ENCODE measurements at places on chromosomes 11 and 22.
A peak's percentile ranks its signal among the peaks of the same experiment; 100 is the strongest.

GRCh38 chr22:22703715-22704114 is 59.3 kb downstream of the GGTLC2 start:
- H3K36me3 ChIP-seq: no peaks in the 10 kb centered on the region
- H3K27me3 ChIP-seq: peaks cover 5% of the 10 kb centered on the region
- no peak for DNase-seq
- no peak overlapping the region for H3K27ac ChIP-seq

- H3K36me3 ChIP-seq: peaks cover 2% of the 10 kb centered on the region
- H3K4me1 ChIP-seq: peaks cover 10% of the 10 kb centered on the region
- H3K27ac ChIP-seq: no peak overlapping the region
- no peak for DNase-seq
- H3K4me3 ChIP-seq: no peak overlapping the region
These were observed 4.1 kb upstream of the HYLS1 start for GRCh38 chr11:125883375-125883774.

- no peaks in the 10 kb centered on the region for H3K36me3 ChIP-seq
- DNase-seq: no peak
- peaks cover 12% of the 10 kb centered on the region for H3K27me3 ChIP-seq
These were observed 19.1 kb upstream of the RCN1 start for GRCh38 chr11:32071811-32072210.

- no peak overlapping the region for H3K27ac ChIP-seq
- peaks cover 10% of the 10 kb centered on the region for H3K4me1 ChIP-seq
- H3K36me3 ChIP-seq: peaks cover 2% of the 10 kb centered on the region
- H3K4me3 ChIP-seq: no peak overlapping the region
These were observed 4.3 kb downstream of the ZFTA start for GRCh38 chr11:63764340-63764678.

DNA sequence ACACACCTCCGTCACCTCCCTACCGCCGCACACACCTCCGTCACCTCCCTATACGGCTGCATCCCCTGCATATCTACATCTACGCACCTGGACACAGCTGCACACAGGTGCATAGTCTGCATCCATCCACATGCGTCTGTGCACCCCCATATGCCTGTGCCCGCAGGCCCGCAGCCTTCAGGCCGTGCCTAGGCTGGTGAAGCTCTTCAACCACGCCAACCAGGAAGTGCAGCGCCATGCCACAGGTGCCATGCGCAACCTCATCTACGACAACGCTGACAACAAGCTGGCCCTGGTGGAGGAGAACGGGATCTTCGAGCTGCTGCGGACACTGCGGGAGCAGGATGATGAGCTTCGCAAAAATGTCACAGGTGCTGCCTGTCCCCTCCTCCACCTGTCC is 4.8 kb downstream of the PKP3 start:
- no peaks in the 10 kb centered on the region for H3K4me1 ChIP-seq
- H3K4me3 ChIP-seq: peak overlapping the region; percentile 26
- no peak for DNase-seq

DNA sequence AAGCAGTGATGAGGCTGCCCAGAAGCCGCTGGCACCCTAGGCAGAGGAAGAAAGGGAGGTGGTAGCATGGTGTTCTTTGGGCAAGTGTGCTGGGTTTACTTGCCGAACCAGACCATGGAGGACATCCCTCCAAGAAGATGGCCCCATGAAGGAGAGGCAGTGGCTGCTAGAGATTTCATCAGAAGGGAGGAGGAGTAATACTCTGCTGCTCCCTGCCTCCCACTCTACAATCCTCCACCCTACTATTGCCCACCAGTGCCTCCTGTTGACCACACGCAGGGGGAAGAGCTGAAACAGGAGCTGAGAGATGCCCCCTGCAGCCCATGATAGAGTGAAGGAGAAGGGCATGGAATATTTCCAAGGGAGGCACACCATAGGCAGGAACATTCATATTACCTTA is 51.0 kb upstream of the PRSS23 start:
- H3K4me3 ChIP-seq: no peak overlapping the region
- H3K36me3 ChIP-seq: no peaks in the 10 kb centered on the region
- DNase-seq: no peak
- H3K27ac ChIP-seq: no peak overlapping the region
- H3K4me1 ChIP-seq: no peaks in the 10 kb centered on the region

GRCh38 chr11:76599041-76600013 is 71.2 kb downstream of the LRRC32 start:
- no peak for DNase-seq
- H3K4me3 ChIP-seq: no peak overlapping the region
- peaks cover 25% of the 10 kb centered on the region for H3K4me1 ChIP-seq
- H3K36me3 ChIP-seq: no peaks in the 10 kb centered on the region

GRCh38 chr11:68367252-68367651 is 54.9 kb downstream of the LRP5 start:
- no peak for DNase-seq
- no peak overlapping the region for H3K27ac ChIP-seq
- peaks cover 13% of the 10 kb centered on the region for H3K4me1 ChIP-seq
- no peaks in the 10 kb centered on the region for H3K27me3 ChIP-seq
- H3K36me3 ChIP-seq: peaks cover 8% of the 10 kb centered on the region

DNA sequence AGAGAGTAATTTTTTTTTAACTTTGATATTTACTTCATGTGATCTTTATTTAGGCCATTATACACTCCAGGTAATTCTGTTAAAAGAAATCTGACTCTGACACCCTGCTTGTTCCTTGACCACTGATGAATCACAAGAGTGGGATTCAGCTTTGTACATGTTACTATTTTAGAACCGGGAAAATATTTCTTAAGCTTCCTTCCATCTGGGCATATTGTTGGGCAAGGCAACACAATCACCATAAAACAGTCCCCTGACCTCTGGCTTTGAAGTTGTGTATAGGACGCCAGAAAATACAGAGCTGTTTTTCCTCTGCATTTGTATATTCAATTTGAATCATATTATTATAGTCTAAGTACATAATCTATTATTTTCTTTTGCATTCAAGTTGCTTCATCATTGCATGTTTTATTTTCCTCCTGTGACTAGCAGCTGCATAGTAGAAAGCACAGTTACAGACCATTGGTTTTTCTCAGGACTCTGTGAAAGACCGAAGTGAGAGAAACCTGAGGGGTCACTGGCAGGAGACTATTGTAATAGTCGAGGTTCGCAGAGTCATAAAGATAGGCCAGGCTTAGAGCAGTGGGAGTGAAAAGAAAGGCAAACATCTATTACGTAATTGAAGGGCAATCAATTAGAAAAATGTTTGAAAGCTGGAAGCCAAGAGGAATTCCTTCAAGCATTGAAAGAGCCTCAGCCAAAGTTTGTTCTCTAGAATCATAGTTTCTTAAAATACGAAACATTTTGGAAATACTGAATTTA is 51.8 kb upstream of the SLC36A4 start:
- no peak overlapping the region for H3K27ac ChIP-seq
- peaks cover 11% of the 10 kb centered on the region for H3K27me3 ChIP-seq
- no peaks in the 10 kb centered on the region for H3K4me1 ChIP-seq

DNA sequence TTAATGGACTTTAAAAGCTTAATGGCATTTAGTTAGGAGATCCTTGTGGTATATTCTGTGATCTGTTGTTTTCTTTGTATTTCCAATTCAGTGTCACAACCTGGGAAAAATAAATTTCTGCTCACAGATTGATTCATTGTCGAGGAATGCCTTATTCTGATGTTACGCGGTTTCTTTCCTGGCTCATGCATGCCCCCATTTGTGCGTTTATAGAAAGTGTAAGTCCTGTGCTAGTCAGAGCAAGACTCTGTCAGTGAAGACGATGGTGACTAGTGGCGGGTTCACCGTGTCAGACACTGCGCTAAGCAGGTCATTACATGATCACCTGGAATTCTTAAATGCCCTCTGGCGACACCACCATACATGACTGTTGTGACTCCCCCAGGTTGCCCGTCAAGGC is 169.4 kb downstream of the TBC1D22A start:
- DNase-seq: no peak
- H3K36me3 ChIP-seq: peaks cover 11% of the 10 kb centered on the region
- no peaks in the 10 kb centered on the region for H3K27me3 ChIP-seq
- H3K4me3 ChIP-seq: no peak overlapping the region

DNA sequence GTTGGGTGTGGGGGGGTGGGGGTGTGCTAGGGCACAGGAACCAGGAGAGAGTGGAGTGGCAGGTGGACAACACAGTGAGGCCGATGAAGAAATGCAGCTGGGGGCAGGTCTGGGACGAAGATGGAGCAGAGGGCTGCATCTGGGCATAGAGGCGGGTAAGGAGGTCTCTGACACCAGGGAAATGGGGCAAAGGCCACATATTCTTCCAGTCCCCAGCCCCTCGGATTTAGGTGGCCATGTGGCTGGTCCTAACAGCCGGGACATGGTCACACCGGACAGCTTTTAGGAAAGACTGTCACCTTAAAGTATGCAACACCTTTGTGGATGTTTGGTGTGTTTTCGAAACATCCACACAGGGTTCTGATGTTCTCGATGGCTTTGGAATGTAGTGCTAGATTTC is 5.0 kb upstream of the PARVG start:
- peaks cover 7% of the 10 kb centered on the region for H3K4me1 ChIP-seq
- no peak overlapping the region for H3K4me3 ChIP-seq
- peaks cover 9% of the 10 kb centered on the region for H3K27me3 ChIP-seq
- no peak overlapping the region for H3K27ac ChIP-seq
- no peak for DNase-seq

DNA sequence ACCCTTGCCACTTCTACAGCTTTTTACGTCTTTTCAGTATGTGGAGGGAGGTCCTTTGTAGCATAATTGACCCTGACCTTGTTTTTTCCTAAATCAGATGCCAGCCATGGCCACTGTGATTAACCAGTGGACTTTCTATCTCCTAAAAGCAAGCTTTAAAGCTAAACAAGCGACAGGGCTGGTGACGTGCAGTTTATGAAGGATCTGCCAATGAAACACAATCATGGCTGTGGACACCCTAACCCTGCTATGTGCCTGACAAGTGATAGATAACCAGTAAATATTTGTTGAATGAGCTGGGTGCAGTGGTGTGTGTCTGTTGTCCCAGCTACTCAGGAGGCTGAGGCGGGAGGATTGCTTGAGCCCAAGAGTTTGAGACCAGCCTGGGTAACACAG is 64.2 kb downstream of the LIF start:
- peak overlapping the region; percentile 65 for H3K27ac ChIP-seq
- H3K4me3 ChIP-seq: peak overlapping the region; percentile 22

DNA sequence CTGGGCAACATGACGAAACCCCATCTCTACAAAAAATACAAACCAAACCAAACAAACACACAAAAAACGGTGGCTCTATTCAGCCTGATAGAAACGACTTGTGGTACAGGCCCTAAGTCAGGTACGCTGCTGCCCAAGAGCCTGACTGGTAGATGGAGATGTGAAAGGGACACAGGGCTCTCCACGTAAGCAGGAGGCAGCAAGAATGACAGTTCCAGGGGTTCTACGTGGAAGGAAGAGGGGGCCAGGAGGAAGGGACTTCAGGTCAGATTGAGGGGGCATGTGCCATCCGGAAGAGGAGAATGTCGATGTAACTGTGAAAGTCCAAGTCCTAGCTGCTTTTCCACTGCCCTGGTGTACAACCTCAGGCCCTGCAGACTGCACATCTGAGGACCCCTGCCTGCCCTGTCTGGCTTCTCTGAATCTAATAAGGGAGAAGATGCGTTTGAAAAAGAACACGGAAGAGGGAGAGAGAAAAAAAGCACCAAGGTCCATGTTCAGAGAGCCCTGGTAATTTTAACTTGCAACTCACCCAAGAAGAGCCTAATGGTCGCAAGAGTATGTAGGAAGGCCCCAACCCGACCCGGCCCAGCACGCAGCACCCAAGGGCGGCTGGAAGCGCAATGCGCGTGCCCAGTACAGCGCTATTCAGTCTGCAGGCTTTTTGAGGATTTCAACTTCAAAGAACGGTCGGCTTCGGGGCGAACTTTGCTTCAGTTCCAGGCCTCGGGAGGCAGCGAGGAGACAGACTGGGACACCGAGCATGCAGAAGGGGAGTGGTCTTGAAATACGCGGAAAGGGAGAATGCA is 909 bp upstream of the ZNRD2 start:
- H3K27me3 ChIP-seq: no peaks in the 10 kb centered on the region
- peak overlapping the region; percentile 98 for H3K27ac ChIP-seq

DNA sequence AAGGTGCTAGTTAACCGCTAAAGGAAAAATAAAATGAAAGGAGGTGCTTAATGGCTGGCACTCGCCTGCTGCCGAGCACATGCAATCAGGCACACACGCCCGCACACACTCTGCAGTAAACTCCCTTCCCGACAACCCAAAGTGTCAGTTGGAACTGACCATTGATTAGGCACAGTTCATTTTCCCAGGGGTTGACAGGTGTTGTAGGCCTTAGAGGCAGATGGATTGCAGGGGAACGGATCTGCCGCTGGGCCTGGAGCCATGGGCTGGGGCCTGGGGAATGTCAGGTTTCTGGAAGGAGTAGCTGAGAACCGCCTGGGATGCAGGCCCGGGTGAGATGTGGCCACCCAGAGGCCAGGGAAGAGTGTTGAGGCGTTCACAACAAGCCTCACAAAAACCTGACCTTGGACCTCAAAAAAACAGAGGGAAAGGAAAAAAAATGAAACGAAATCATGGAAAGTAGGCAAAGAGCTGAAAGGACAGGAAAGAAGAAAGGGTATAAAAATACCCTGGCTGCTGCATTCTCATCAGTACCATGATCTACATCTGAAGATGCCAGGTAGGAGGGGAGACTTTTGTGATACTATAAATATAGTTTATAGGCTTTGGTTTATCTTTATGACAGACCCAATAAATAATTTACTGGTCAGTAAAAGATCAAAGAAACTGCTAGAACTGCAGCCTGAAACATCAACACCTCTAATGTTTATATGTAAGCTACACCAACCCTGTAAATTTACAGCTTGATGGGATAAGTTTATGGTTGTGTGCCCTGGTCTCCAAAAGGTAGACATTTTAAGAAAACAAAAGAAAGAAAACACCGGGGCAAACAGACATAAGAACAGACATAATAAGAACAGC is 313.4 kb downstream of the BUD13 start:
- no peaks in the 10 kb centered on the region for H3K36me3 ChIP-seq
- peaks cover 6% of the 10 kb centered on the region for H3K27me3 ChIP-seq
- no peak overlapping the region for H3K4me3 ChIP-seq
- DNase-seq: no peak

GRCh38 chr11:44043157-44043556 is 4.6 kb upstream of the ACCSL start:
- H3K36me3 ChIP-seq: no peaks in the 10 kb centered on the region
- H3K27me3 ChIP-seq: peaks cover 8% of the 10 kb centered on the region
- no peak overlapping the region for H3K27ac ChIP-seq
- no peaks in the 10 kb centered on the region for H3K4me1 ChIP-seq

GRCh38 chr22:25051073-25051472 is 98.6 kb downstream of the KIAA1671 start:
- peaks cover 17% of the 10 kb centered on the region for H3K4me1 ChIP-seq
- H3K36me3 ChIP-seq: peaks cover 7% of the 10 kb centered on the region
- H3K27ac ChIP-seq: no peak overlapping the region
- DNase-seq: no peak
- H3K27me3 ChIP-seq: peaks cover 5% of the 10 kb centered on the region

GRCh38 chr22:33240888-33241475 is 182.8 kb upstream of the SYN3 start:
- no peaks in the 10 kb centered on the region for H3K27me3 ChIP-seq
- H3K4me1 ChIP-seq: no peaks in the 10 kb centered on the region
- no peaks in the 10 kb centered on the region for H3K36me3 ChIP-seq
- no peak overlapping the region for H3K27ac ChIP-seq

GRCh38 chr11:128235958-128236357 is 351.4 kb downstream of the ETS1 start:
- H3K27me3 ChIP-seq: peaks cover 2% of the 10 kb centered on the region
- peaks cover 4% of the 10 kb centered on the region for H3K36me3 ChIP-seq
- H3K4me1 ChIP-seq: peaks cover 58% of the 10 kb centered on the region

GRCh38 chr11:10930972-10931760 is 73.3 kb upstream of the ZBED5 start:
- H3K4me1 ChIP-seq: peaks cover 22% of the 10 kb centered on the region
- H3K27me3 ChIP-seq: peaks cover 78% of the 10 kb centered on the region
- no peaks in the 10 kb centered on the region for H3K36me3 ChIP-seq
- H3K27ac ChIP-seq: peak overlapping the region; percentile 43
- peak; percentile 9 for DNase-seq

All from activated T-helper 1 cell treated with anti-CD3 and anti-CD28 coated beads, Interleukin-12 subunit alpha, Interleukin-12 subunit beta, Interleukin-2, Interleukin-4 antibody, amounts not matched to agents 30 ng/mL and 10 ng/mL and 1 ng/mL, durations not matched to agents 14 hours and 24 hours and 36 hours (primary cell).